ENCODE measurements at places on chromosomes 13 and 19.
A peak's percentile ranks its signal among the peaks of the same experiment; 100 is the strongest.

DNA sequence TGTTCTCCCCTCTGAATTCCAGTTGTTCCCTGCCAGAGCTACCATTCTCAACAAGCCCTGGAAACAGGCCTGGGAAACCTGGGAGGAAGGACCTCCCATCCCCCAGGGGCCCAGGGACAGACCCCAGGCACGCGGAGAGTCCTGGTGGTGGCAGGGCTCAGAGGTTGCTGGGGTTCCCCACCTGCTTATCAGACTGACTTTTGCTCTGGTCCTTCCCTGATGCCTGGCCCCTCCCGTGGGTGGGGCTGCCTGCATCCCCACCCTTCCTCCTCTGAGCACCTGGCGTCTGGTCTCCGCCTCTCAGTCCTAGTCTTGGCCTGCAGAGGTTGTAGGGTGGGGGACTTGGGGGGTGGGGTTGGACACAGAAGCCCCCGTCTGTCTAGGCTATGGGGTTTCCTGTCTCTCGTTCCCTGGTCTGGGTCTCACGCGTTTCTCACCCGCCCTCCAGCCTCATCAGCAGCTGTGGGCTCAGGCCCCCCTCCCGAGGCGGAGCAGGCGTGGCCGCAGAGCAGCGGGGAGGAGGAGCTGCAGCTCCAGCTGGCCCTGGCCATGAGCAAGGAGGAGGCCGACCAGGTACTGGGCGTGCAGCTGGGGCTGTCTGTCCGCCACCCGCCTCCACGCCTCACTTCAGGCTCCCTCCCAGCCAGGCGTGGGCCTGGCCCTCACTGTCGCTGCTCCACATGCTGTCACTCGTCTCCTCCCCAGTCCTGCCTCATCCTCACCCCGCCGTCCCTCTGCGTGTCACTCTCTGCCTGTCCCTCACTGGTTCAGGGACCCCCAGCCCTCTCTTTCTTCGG, 13.6 kb downstream of the EPN1 start:
- DNase-seq: no peak

GRCh38 chr13:91001371-91001770, 346.1 kb upstream of the MIR17HG start:
- DNase-seq: no peak

- DNase-seq: peak; percentile 37
Measured at GRCh38 chr13:111115965-111116521, 933 bp downstream of the ARHGEF7 start.

DNA sequence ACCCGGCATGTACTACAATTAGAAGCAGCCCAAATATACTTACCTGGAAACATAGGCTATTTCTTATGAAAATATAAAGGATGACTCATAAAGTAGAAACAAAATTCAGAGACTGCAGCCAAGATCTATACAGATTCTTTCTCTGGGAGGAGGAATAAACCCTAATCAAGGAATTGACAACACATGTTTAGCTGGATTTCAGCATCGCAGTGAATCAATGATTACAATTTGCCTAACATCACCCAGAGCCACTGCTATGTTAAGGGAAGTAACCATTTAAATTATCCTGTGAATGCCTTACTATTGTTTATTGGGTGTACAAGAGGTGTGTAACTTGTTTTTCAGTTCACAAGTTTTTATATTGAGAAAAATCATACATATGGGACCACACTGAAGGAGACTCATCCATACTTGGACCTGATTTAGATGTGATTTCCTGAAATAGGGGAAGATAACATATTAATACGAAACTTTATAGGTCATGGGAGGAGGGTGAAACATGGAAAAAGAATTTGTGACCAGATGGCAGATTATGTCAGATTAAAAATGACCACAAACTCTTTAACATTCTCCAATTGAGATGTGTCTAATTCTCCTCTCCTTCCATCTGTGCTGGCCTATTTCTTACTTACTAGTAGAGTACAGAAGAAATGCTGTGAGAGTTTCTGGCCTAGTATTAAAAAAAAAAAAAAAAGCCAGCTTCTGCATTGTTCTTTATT, 1168.4 kb downstream of the SLITRK1 start:
- no peak for DNase-seq

DNA sequence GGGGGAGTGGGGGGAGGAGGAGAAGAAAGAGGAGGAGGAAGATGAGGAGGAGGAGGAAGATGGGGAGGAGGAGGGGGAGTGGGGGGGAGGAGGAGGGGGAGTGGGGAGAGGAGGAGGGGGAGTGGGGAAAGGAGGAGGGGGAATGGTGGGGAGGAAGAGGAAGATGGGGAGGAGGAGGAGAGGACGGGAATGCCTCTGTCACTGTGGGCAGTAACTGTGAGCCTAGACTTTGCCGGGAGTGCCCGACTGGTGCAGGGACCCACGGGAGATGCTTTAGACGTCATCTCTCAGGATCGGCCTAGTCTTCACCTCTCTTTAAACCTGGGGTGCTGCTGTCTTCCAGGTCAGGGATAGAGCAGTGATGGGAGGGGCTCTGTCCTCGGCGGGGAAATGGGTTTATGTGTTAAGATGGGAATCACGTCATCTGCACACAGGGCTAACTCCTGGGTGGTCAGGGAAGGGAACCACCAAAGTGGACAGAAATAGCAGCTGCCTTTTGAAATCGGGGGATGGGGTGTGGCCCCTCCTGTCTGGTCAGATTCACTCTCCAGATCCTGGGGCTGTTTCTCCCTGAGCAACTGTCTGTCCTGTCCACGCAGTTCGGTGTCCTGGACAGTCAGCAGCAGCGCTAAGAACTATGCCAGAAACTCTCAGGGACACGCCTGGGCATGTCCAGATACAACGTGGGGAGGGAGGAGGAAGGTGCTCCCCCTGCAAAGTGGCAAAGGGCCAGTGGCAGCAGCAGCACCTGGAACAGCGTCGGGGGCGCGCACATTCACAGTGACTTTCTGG, 26.9 kb downstream of the GAS6 start:
- DNase-seq: peak; percentile 29

GRCh38 chr13:113855931-113856715, 7.8 kb downstream of the GAS6 start:
- no peak for DNase-seq

DNA sequence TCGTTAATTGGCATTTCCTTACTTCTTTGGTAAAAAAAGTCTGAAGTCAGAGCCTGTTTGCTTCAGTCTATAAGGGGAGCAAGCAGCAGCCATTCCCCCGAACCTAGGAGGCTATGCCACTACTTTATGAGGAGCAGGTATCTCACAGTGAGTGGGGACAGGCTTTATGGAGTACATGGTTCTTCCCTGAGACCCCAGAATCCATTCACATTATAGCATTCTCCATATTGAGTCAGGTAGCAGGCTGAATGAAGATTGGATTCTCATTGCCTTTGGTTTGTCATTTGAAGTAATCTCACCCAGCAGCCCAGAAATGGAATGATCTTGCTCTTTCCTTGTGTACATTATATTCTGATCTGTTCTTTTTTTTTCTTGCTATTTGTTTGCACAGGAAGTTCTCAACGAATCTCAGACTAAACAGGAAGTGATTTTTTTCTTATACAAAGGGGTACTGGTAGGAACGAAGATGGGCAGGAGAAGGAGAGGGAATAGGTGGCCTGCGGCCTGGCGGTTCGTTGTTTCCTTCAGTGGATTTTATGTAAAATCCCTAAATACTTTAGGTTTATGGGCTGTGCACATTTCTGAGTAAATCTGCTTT, 74.4 kb downstream of the ARHGAP35 start:
- DNase-seq: no peak

- no peak for DNase-seq
Measured at GRCh38 chr19:38769635-38770211, 3.6 kb downstream of the LGALS7 start.

DNA sequence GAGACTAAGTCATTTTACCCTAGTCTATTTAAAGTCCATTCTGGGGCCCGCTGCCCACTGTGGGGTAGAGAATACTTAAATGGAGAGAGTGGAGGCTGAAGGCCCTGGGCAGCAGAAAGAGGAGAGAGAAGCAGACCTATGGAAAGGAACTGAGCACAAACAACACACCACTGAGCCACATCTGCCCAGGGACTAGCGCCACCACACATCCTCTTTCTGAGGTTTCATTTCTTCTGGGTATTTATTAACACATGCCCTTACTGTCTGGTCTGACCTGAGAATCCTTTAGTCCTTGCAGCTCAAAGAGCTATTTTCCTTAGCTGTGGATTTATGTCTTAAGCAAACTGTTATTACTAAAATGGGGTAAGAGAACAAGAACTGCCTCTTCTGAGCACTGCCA, 154.0 kb downstream of the NALCN start:
- DNase-seq: no peak

DNA sequence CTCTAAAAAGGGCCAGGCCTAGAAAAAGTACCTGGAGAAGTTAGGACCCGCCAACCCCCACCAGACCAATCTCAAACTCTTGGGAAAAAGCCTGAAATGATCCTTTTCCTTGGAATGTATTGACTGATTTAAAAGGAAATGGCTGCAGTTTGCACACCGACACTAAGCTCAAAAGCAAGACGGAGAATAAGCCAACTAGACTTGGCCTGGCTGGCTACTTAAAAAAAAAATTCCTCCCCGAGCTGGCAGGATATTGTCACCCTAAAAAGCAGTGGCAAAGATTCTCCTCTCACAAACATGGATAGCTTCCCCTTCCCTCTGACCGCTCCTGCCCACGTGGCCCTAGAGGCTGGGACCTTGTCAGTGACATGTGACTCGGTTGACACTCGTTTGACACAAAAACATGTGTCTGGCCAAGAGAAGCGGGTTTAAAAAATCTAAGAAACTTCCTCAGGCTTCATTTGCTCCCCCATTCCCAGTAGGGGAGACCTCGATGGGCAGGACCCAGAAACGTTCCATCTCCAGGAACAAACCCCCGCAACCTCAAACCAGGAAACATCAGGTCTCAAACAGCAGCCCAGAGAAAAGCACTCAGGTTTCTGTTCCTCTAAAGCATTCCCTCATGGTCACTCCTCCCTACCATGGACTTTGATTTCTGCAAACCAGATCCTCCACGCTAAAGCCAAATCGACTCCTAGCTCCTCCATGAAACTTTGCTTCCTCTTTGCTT, 1.3 kb downstream of the RFX1 start:
- DNase-seq: peak; percentile 58

DNA sequence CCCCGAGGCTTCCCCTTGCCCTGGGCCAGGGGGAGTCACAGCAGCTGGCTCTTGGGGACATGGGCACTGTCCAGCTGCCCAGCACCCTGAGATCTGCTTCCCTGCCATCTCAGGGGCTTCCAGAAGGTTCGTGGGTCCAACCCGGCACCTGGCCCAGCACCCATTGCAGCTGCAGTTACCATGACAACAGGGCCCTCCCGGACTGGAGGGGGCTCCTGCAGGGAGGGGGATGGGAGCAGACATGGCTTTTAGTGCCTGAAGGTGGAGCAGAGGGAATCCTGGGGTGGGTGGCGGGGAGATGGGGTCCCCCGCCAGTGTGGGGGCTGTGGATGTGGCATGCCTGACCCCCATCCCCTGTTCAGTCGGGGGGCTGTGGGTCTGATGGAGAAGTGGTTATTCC, 14.7 kb downstream of the PIN1 start:
- no peak for DNase-seq

DNA sequence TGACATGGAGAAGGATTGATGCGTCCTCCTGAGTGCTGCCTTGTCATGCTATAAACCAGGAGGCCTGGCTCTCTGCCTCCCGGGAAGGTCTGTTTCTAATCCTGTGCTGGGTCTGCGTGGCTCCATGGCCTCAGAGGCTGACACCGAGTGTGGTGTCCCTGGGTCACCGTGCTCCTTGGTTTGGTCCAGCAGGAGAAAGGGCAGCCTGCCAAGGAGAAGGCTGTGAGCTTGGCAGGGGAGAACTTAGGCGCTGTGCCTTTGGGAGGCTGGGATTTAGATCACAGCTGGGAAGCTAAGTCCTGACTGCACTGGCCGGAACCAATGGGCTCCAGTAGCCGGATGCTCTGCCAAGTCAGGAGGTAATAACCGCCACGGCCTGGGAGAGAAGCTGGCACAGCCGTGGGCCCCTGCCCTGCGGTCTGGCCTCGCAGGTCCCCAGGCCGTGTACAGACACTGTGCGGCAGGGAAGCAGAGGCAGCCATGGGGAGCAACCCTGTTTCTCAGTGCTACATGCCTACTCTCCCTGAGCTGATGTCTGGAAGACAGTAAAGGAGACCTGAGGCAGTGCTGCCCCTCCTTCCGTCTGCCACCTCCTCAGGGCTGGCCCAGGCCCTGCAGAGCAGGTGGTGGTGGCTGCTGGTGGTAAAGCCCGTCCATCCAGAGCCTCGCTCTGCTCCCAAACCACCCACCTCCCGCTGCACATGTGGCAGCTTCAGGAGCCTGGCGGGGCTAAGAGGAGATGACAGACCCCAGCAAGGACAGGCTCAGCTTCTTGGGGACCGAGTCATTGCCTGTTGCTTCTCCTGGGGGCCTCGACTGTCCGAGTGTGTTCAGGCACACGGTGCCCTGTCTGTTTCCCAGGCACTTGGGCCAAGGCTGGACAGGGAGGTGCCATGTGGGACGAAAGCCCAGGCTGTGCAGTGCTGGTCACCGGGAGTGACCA, 44.9 kb downstream of the C13orf46 start:
- peak; percentile 76 for DNase-seq

- DNase-seq: no peak
Measured at GRCh38 chr13:19071161-19071936, 110.3 kb downstream of the TUBA3C start.

- peak; percentile 24 for DNase-seq
Measured at GRCh38 chr19:40596608-40597328, 4.4 kb upstream of the LTBP4 start.

DNA sequence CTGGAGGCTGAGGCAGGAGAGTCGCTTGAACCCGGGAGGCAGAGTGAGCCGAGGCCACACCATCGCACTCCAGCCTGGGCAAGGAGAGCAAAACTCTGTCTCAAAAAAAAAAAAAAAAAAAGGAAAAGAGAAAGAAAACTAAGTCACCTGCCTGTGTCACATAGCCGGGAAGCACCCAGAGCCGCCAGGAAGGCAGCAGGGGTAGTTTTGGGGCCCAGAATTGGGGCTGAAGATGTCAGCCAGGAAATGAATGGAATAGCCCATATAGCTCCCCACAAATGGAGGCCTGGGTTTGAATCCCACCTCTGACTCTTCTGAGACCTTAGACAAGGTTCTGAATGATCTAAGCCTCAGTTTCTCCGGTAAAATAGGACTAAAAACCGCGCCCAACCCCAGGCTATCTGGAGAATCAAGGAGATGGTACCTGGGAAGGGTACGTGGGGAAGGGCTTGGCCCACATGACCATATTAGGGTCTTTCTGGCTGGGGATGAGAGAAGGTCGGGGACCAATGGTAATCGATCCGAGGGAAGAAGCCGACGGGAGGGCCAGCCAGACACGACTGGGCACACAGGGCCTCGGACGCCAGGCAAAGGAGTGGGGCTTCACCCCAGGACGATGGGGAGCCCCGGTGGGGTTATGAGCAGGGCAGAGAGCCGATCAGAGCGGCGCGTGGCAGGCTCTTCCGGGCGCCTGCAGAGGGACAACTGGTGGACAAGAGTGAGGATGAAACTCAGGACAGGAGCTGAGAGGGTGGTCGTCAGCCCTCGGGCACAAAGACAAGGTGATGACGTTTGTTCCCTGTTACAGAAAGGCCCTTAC, 14.4 kb downstream of the CCDC124 start:
- no peak for DNase-seq

GRCh38 chr19:4516939-4517300, 1.4 kb downstream of the PLIN4 start:
- no peak for DNase-seq

DNA sequence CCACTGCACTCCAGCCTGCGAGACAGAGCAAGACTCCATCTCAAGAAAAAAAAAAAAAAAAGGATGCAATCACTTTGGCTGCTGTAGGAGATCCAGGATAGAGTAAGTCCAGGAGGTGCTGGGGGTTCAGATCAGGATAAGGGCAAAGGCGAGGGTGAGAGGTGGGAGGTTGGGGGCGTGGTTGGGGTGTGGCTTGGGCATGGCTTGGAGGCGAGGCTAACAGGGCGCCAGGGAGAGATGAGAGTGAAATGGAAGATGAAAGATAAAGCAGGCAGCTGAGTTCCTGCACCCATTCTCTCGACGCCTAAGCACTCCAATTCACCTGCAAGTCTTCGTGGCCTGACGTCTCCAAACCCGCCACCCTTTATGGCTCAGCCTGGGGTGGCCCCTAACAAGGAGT, 25.0 kb upstream of the ZNRF4 start:
- no peak for DNase-seq
